ENCODE measurements at places on chromosomes 11 and 22.

DNA sequence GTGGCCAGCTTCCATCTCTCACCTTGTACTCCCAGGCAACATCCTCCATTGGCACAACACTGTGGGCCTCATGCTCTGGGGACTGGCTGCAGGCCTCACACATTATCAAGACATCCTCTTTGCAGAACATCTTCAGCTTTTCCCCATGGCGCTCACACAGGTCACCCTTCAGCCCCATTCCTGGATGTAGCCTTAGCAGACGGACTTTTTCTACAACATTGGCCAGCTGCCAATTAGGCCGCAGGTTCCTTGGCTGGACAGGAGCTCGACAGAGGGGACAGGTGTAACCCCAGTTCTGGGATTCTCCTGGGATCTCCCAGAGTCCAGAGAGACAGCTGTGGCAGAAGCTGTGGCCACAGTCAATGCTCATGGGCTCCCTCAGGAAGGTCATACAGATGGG lies 3.0 kb downstream of the TRIM68 start:
- no peak for DNase-seq

DNA sequence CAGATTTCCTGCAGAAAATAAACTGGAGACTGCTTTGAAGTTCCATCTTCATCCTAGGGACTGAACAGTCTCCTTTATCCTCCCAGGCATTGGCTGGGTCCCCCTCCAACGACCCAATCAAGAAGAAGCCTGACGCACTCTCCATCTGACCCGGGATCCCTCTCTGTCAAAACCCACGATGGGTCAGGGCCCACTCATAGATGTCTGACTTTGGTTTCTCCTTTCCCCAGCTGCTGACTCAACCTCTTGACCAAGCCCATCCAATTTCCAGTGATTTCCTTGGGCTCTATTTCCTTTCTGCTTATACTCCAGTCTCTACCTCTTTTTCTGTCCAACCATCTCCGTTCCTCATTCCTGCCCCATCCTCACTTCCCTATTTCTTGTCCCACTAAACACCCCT lies 189.7 kb downstream of the MIAT start:
- no peak for DNase-seq

DNA sequence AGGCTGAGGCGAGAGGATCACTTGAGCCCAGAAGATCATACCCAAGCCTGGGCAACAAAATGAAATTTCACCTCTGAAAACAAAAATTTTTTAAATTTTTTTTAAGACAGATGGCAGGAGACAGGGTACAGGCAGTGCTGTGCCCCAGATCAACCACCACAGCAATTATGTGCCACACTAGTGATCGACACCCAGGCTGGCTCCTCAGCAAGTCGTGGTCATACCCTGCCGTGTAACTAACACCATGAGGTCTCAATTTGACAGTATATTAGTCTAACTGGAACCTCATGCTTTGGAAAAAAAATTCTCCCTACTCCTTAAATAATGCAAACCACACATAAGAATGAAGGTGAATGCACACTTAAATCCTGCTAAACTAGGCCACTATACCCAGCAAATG lies 8.3 kb downstream of the SF3A1 start:
- no peak for DNase-seq

DNA sequence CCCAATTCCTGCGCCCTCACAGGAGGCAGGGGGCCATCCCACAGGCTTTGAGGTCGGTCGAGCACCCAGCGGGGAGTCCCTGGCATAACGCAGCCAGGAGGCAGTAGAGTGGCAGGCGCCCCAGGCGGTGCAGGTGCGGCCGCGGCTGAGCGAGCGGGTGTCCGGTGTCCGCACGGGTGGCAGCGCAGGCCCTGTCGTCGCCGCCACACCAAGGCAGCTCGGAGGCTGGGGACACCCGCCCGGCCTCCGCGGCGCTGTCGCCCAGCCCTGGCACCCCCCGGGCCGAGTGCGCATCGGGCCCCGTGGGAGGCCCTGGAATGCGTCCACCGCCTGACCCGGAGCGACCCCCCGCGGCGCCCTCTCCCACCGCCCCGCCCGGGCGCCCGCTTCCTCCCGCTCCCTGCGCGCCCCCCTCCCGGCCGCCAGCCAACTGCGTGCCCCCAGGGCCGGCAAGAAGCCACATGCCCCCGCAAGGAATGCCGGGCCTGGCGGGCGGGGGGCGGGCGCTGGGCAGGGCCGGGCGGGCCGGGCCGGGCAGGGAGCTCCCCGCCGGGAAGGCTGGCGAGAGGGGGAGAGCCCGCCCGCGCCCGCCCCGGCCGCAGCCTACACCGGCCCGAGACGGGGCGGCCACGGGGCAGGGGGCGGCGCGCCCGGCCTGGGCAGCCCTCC lies 33.9 kb downstream of the PRDM11 start:
- peak; percentile 33 for DNase-seq

- DNase-seq: peak; percentile 94
Measured at GRCh38 chr11:31369348-31370329, at the start of the genes DCDC1 and DNAJC24. Gene DCDC1, minus strand, starts transcription at chr11:31369739. Its CDS starts 41,459 bp downstream, at chr11:31328280. Gene DNAJC24, plus strand, starts transcription at chr11:31369860. Its CDS starts 889 bp downstream, at chr11:31370749.

DNA sequence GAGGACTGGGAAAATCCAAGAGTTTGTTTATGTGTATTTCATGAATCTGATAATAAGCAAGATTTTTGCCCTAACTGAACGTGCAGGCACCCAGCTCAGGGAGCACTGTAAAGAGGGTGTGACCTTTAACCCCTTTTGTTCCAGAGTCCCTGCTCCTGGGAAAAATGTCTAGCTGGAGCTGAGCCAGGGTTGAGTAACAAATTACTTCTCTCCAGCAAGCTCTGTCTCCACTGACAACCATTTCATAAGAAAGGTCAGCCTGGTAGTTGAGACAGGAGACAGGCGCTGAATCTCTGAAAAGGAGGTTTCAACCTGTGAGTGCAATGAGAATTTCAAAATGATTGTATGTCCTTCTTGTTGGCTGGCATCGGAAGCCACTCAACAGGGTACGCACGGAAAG lies 156.4 kb upstream of the NARS2 start:
- no peak for DNase-seq

DNA sequence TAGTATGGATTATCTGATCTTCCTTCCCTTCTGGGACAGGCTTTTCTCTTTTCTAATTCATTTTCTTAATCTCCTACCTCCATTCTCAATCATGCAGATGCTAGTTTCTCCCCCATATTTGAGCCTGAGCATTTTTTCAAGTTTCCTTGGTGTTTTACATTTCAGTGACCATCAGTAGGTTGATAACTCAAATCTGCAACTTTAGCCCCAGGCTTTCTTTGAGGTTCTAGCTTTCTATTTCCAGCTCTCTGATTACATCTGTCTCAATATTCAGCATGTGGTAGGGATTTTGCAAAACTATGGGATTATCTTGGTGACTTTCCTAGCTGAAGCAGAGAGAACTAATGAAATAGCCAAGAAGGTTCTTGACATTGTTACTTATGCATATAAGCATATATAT lies 67.8 kb downstream of the ARHGEF12 start:
- no peak for DNase-seq

- DNase-seq: no peak
Measured at GRCh38 chr11:103926990-103927389, 109.5 kb upstream of the DDI1 start.

- DNase-seq: no peak
Measured at GRCh38 chr11:113286009-113286408, 28.4 kb upstream of the TTC12 start.

- DNase-seq: no peak
Measured at GRCh38 chr11:33197915-33198727, 36.8 kb upstream of the CSTF3 start.

DNA sequence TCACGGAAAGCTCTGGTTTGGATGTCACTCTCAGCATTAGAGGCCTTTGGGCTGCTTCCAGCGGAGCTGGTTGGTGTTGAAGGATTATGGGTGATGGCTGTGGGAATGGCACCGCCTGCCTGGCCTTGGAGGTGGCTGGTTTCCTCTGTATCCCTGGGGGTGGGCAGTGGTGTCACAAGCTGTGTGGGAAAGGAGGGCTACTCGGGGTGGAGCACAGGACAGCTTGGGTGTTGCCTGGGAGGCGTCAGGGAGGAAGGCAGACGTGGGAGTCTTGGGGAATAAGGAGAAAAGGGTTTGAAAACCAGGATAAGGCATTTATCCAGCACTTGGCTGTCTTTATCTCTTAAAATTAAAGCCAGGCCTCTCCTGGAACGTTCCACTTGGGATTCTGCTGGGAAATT lies 71.8 kb downstream of the ADAMTS15 start:
- DNase-seq: no peak

- peak; percentile 30 for DNase-seq
Measured at GRCh38 chr11:111694851-111695250, 71.3 kb downstream of the PPP2R1B start.

GRCh38 chr11:41320238-41320637 lies 139.2 kb downstream of the LRRC4C start:
- no peak for DNase-seq

DNA sequence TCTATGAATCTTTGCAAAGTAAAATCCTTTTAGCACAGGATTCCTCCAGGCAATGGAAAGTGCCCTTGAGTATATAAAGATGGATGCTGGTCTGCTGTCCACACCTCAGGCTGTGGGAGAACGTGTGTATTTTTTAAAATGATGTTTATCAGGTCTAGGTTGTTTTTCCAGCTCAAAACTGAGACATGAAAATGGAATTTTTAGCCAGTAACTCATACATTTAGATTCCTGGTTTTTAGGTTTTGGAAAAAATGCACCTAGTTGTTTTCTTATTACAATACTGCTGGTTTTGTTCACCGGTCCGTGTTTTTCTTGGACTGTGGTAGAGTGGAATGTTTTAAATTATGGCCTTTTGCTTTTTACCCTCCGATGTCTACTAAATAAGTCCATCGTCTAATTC lies 554.7 kb downstream of the SOX6 start:
- DNase-seq: no peak

DNA sequence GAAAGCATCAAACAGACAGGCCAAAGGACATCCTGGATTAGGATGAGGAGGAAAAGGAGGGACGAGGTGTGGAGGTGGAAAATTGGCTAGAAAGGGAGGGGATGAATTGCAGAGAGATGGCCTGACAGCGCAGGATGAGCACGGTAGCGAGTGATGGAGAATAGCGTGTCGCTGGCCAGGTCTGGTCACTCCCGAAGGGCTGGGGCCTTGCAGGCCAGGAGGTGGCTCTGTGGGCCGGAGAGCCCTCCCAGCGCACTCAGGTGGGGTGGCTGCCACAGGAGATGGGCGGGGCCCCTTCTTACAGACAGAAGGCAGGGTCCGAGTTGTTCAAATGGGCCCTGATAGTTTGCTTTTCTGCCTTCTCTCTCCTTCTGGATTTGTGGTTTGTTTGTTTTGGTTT lies 37.1 kb upstream of the THY1 start:
- DNase-seq: no peak

GRCh38 chr11:28481616-28482480 lies 373.7 kb downstream of the METTL15 start:
- no peak for DNase-seq

GRCh38 chr11:1889224-1889930 lies 2.3 kb downstream of the PRR33 start:
- no peak for DNase-seq

GRCh38 chr11:47248304-47248663 lies 330 bp downstream of the ACP2 start:
- no peak for DNase-seq

DNA sequence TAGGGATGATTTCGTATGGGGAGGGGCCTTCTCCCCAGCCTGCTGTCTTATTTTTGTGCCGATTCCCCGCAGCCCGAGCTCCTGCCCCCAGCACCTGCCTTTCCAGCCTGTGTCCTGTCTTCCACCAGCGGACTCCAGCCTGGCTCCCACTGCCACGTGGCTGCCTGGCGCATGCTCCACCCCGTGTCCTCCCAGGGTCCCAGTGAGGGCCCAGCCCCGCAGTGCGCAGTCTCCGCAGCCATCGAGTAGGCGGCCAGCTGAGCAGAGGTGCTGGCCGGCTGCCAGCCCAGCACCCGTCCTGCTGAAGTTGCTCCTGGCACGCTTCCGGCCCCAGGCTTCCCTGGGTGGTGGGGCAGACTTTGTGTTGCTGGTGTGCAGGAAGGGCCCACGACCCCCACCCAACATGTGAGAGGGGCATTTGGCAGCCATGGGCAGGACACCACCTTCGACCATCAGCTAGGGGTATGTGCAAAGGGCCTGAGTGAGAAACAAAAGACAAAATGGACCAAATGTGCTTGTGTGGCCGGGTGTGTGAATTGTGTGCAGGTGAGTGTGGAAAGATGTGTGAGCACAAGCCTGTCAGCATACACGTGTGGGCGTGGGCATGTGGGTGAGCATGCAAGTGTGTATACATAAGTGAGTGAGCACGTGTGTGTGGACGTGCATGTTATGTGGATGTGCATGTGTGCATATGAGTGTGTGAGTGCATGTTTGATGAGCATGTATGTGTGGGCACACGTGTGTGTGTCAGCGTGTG lies 55.9 kb downstream of the RTN4R start:
- DNase-seq: no peak

DNA sequence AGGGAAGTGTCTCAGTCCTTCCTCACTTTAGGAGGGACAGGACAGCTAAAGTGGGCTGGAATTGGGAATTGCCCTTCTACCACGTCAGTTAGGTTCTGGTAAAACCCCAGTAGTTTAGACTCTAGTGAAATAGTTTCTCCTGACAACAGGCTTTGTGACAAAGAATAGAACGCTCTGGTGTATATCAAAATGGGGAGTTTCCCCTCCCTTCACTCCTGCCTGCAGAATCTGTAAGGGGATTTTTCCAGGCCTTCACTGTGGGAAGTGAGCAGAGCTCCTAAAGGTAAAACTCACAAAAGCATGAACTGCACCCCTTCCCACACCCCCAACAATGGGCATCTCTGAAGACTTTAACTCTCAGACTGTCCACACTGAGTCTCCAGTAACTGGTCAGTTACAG lies 460.9 kb upstream of the LRRC4C start:
- DNase-seq: no peak
